ENCODE measurements at places on chromosomes 5 and 9.

GRCh38 chr9:14797435-14797834 is 74.9 kb upstream of the CER1 start:
- DNase-seq: no peak

GRCh38 chr5:93909356-93909755 is 168.0 kb upstream of the POU5F2 start:
- no peak for DNase-seq

DNA sequence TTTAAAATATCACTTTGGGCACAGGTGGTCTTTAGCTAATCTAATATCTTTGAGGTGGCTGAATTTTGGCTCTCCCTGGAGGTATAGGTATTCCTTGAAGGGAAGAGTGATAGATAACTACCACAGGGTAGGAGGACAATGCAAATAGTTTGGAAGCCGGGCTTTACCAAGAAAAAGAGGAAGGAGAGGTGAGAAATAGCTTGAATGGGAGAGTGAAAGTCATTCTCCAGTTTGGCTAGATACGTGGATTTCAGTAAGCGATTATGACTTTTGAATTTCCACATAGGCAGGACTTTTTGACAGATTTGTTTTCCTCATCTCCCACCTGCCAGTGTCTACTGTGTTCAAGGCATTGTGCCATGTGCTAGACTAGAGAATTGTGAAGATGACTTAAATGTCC is 45.5 kb downstream of the RASA1 start:
- no peak for DNase-seq

DNA sequence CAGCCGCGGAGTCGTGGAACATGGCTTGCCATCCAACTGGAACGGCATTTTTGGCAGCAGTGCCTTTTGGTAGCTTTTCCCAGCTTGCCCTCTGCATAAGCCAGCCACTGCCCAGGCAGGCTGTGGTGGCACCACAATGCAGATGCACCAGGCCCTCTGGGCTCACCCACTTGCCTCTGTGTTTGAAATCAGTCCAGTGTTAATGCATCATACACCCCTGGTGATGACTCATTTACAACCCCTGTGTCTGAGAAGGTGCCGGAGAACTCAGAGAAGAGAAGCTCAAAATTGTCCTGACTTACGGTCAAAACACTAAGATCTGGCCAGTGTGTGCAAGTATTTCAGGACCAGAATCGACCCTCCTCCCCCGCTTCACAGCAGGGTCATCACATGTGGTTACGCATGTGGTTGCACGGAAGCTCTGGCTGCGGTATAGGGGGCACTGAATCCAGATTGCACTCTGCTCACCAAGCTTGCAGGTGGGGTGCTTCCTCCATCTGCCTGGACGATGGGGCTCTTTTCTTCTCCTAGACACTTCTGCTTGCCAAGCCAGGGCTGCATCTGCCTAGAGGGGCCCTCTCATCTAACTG is 66.5 kb upstream of the SMIM15 start:
- DNase-seq: peak; percentile 18

DNA sequence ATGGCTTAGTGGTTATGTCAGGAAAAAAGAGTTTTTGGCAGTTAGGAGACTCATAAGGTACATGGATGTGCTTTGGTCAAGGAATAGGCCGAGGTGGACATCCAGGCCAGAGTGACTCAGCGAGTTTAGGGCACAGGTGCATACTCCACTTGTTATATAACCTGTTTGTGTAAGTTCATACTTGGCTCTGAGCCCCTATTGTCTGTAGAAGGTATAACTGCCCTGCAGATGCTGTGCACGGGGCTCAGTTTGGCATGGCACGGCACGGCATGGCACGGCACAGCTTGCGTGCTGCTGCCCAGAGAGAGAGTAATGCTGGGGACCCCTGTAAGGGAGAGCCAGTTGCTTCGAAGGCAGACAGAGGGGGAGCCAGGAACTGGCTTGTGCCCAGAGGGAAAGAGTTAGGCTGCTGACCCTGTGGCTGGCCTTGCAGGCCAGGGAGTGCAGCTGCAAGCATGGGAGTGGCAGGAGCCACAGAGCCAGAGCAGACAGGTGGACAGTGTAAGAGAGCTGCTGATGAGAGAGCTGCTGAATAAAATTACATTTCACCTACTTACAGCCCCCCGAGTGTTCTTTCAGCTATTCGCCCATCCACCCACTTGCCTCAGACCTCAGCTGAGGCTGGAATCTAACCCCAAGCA is 32.2 kb downstream of the GCNT4 start:
- DNase-seq: no peak

- DNase-seq: no peak
Observed at GRCh38 chr5:39158127-39158593, 61.2 kb downstream of the FYB1 start.

DNA sequence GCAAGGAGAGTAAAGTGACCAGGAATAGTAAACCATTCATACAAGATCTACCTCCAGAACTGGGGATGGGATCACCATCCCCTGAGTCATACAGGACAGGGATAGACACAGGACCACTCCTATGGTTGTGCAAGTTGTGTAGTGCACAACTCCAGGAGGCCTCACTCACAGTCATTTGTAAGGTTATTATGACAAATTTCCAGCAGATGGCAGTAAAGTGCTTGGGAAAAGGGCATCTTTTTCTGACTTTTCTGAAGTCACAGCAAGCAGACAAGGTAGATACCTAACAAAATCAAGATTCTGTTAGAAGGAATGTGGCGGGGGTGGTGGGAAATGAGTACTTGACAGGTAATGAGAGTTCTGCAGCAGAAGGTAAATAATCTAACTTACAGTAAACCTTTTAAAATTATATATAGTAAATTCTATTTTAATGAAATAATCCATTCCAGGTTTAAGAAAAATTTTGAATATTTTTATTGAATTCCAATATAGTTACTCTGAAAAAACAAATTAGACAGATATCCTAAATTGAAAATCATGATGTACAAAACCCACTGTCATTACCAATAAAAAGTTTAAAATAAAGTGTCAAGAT is 16.7 kb upstream of the KIF27 start:
- peak; percentile 53 for DNase-seq

DNA sequence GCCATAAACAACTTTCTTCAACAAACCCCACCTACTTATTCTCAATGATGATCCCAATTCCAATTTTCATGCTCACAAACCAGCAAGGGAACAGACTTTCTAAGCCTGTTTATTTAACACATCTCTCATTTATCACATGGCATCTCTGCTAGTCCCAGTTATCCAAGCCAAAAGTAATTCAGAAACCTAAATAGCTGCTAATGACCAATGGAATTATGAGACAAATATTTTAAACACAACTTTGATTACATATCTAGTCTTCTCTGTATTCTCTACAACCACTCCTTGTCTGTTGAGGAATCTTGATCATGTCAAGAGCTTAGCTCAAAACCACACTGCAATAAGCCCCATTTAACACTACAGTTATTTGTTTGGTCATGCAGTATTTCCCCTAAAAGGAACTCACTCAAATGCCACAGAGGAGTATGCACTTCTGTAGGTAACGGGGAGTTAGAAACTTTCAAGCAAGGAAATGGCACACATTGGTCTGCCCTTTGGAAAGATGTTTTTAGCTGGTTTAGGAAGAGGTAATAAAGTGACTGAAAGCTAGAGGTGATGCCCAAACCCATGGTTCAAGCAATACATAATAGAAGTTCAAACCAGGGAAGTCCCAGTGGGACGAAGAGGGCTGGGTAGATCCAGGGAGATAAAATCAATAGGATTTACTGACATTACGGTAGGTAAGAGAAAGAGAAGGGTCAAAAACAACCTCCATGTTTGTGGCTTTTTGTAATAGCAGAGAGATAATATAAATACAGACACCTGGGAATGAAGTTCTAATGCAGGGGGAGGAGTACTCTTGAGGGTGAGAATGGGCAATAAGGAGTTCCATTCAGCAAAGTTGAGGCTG is 42.1 kb upstream of the HTR4 start:
- no peak for DNase-seq

DNA sequence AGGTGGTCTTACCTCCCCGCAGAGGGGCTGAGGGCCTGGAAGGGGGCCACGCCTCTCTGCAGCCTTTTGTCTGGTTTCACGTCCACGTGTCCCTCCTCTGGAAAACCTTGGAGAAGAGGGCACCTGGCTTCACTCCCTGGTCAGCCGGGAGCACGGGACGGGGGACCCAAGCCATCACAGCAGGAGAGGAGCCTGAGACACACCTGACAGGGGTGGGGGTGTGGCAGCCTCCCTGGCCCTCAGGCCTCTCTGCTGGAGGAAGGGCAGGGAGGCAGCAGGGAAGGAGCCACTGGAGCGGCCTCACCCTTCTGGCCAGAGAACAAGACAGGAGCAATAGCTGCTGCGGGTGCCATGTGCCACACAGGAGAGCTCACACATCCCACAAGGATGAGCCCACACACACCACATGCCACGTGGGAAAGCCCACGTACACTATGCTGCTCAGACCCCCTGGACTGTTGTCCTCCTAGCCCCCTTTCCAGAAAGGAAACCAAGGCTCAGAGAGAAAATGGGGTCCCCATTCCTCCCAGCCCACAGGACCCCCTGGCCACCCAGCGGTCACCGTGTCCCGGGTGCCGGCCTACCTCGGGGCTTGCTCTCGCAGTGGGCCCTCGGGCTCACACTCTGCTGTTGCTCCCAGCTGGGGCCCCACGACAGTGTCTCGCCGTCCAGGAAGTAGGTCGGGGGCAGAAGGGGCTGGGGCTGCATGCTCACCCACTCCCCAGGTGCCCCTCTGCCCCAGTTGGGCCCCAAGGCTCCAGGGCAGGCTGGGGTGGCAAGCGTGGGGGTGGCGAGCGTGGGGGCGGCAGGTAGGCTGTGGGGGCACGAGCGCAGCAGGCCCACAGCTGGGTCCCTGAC is 18.2 kb downstream of the CCDC187 start:
- no peak for DNase-seq

GRCh38 chr5:175589714-175590113 is 68.2 kb upstream of the HRH2 start:
- no peak for DNase-seq

GRCh38 chr9:120331913-120332312 is 248.1 kb downstream of the CDK5RAP2 start:
- DNase-seq: no peak

DNA sequence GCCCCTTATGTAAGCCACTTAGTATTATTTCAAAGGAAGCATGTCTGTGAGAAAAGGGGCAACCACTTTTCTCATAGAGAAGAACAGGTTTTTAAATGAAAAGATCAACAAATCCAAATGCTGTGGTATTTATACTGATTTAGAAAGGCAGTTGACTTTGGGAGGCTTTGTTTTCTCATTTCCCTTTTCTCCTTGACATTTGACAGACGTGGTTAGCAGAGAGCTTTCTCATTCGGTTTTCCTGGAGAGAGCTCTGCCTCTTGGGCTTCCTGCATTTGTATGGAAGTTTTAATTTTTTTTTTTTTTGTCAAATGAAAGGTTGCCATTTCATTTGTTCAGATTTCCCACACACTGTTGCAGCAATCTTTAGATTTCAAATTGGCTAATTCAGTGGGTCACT is 62.5 kb downstream of the EXOSC2 start:
- no peak for DNase-seq

GRCh38 chr5:140145818-140146522 is 20.2 kb downstream of the IGIP start:
- peak; percentile 71 for DNase-seq

DNA sequence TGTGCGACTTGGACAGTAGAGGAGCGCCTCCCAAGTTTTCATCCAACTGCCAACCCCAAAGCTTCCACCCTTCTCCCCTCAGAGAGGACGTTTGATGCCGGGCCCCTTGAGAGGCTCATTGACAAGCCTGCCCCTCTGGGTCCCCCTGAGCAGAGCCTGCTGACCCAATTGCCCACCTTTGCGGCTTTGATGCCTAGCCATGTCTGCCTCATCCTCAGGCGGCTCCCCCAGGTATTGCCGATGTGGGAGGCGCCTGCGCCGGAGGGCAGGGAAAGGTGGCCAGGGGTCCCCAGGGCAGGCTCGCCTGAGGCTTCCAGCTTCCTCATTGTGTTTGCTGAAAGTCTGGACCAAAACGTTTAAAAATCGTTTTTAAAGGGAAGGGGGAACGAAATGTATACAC is 1.4 kb downstream of the ODF2 start:
- DNase-seq: peak; percentile 1

GRCh38 chr5:60540856-60541805 is 158.8 kb downstream of the DEPDC1B start:
- DNase-seq: no peak

GRCh38 chr9:35164711-35165110 is 2.9 kb downstream of the UNC13B start:
- no peak for DNase-seq

DNA sequence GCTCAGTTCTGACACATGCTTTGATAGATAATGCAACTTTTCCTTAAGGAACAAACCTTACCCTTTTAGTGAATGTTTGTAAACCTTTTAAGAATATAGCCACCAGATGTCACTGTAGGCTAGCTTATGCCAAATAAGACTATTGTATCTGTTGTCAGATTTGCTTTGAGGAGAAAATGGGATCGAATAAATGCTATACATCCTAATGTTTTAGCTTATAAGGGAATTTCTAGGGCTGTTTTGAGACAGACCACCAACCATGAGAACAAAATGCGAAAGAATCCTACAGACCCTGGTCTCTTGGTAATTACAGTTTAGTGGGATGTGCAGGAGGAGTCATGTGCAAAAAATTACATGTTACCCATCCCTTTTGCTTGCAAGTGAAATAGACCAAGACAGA is 127.6 kb upstream of the NMUR2 start:
- DNase-seq: no peak

- DNase-seq: no peak
Observed at GRCh38 chr5:125775896-125776295, 647.3 kb upstream of the GRAMD2B start.

DNA sequence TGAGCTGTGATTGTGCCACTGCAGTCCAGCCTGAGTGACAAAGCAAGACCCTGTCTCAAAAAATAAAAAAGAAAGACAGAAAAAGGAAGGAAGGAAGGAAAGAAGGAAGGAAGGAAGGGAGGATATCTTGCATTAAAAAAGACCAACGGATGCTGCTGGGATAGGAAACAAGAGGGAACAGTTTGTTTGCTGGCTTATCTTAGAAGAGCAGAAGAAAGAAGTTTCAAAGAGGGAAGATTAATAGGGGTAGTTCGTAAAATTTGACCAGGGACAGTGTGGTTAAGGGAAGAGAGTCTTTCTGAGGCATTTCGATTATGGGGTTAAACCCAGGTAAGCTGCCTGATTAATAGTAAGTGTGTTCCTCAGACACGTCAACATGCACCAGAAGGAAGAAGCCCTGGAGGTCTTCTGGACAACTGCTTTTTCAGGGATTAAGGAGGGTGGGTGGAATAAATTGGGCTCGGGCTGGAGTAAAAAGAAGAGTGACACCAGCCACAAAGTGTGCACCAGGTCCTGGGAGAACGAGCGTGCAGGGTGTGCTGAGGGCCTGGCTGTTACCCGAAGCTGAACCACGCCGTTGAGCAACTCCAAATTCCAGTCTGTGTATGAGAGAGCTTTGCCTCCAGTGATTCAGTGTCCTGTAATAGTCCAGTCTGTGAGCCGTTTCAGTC is 24.8 kb downstream of the FYB1 start:
- DNase-seq: no peak
